ENCODE measurements at places on chromosomes 5 and 9.

DNA sequence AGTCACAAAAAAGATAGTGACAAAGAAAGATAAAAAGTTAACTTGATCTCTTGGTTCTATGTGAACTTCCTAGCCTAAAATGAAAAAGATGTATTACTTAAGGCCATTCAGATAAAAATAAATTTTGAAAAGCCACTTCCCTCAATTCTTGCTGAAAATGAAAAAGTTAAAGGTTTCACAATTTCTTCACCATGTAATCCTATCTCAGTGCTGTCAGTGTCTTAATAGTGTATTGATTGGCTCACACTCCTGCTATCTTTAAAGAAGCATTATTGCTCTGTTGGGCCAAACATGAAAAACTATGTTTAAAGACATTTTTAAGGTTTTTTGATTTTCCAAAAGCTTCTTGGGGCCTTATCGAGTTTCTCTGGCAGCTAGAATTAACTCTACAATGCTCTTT lies 18.1 kb upstream of the EGFLAM start:
- no peak for DNase-seq

DNA sequence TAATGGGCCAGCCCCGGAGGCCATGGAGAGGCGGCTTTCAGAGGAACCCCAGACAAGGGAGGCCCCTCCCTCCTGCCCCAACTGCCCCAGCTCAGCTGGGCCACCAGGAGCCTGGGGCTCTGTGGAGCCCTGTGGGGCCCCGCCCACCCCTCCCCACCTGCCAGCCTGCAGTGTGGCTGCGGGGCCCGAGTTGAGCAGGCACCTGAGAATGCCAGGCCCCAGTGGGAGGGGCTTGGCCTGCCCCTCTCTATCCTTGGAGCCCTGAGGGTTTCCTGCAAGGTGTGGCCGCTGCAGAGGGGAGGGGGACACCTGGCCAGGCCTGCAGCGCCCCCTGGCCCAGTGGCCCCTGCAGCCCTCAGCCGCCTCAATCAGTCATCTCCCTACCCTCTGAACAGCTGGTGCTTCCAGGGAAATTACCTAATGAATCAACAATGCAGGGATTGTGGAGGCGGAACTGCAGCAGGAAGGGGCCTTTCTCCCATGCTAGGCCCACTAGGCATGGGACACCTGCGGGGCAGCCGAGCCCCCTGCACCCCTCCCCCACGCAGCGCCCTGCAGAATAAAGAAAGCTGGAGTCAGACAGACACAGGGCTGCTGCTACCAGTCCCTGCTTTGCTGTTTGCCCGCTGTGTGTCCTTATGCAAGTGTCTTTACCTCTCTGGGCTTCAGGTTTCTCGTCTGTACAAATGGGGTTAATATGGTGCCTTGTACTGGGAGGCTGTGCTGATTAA lies 48.0 kb downstream of the LMX1B start:
- DNase-seq: no peak

DNA sequence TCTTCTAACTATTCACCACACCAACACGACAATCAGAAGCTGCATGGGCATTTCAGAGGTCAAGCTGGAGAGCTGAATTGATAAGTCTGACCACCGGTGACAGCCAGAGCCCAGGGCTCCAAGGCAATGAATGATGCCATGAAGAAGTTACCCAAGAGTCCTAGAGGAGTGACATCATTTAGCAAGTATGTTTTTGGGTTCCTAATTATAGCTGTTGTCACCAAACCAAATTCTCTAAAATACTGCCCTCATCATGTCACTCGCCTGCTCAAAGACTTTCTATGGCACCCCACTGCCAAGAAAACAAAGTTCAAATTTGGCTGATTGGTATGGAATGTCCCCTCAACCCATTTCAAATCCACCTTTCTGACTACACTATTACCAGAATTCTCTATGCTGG lies 235.1 kb downstream of the SPOCK1 start:
- DNase-seq: no peak

DNA sequence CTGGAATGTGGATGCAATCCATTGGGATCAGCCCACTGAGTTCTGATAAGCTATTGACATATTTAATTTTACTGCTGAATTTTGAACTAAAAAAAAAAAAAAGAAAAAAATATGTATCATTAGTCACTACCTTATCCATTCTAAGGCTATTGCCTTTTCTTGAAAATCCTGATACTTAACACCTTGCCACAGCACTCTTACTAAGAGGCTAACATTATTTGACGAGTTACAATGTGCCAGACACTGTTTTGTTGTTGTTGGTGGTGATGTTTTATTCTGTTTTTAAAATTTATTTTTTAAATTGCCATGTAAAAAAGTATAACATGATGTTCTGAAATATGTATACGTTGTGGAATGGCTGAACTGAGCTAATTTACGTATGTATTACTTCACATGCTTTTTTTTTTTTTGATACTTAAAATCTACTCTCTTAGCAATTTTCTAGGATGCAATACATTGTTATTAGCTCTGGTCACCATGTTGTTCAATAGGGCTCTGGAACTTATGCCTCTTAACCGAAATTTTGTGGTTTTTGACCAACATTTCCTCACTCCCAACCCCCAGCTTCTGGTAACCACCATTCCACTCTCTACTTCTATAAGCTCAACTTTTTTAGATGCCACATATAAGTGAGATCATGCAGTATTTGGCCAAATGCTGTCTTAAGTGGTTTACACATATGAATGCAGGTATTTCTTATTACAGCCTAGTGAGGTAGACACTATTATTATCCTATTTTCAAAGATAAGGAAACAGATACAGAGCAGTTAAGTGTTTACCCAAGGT lies 134.8 kb upstream of the PCA3 start:
- DNase-seq: no peak

DNA sequence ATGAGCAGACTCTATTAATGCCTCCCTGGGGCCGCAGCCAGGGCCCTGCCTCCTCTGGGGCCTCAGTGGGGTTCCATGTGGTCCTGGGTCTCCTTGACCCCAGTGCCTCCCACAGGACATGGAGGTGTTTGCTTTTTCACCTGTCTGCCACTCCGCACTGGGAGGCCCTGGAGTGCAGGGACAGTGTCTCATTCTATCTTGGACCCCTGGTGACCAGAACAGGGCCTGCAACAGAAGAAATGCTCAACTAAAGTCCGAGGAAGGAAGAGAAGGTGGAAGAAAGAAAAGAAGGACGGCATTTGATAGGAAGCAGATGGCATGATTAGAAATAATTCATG lies 243.2 kb downstream of the CDK5RAP2 start:
- no peak for DNase-seq

- no peak for DNase-seq
Measured at GRCh38 chr5:135986891-135987401, 32.2 kb upstream of the LECT2 start.

DNA sequence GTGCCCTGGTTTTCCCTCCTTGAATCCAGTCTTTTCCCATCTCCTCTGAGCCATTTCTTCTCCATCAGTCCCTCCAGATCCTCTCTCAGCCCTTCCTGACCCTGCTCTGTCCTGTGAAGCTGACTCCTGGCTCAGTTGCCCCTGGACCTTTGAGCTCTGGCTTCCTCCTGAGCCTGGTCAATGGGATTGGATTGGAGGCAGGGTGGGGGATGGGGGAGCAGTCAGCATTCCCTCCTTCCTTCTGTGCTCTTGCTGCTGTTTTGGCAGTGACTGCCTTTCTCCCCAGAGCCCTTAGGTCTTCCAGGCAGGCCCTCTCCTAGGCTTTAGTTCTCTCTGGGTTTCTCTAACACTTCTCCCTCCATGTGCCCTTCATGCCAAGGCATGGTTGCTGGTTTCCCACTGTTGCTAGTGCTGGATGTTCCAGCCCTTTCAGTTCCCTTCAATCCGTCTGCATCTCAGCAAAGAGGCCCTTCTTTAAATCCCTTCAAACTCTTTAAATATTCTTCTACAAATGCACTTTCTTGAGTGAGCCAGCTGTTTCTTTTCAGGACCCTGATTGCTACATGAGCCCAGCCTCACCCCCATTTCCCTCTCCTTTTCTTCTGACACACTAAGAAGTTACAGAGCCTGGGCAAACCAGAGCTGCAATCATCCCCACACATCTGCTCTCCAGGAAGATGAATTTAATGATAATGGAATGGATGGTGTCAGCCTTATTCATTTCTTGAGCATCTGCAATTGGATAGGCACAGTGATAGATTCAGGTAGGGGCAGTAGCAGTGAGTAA lies 2.2 kb downstream of the TNFSF15 start:
- DNase-seq: no peak

- DNase-seq: peak; percentile 24
Measured at GRCh38 chr9:1018121-1018520, 32.0 kb upstream of the DMRT2 start.

GRCh38 chr5:140367256-140368013 lies 7.4 kb downstream of the SLC4A9 start:
- DNase-seq: no peak

GRCh38 chr5:82306151-82306550 lies 28.0 kb upstream of the RPS23 start:
- no peak for DNase-seq

DNA sequence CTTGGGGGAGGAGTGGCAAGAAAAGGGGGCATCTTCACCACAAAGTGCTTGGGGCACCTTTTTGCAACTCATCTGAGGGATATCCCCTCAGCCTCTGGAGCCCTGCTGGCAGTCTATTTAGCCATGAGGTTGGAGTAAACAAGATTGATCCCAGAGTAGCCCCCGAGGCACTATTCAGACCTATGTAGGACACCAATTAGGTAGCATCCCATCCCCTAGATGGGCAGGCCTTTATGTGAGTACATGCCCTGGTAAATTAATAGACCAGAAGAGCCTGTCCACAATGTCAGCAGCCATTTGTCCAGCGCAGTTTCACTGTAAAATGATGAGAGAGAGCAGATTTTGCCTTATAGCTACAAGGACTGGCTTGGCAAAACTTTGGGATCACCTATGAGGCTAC lies 221.4 kb downstream of the DRD1 start:
- no peak for DNase-seq

DNA sequence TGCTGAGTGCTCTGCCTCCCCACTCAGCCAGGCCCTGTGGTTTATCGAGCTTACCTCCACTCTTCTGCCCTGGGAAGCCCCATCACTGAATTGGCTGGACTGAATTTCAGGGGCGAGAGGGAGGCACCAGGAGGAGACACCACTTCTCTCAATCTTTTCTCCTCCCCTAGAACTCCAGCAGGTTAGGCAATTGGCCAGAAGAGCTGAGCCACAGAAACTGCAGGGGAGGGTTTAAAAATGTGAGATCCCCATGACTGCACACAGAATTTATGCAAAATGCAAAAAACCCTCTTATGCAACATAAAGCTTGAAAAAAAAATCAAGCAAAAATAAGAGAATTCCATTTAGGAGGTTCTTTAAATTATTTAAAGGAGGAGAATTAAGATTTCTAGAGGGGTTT lies 29.9 kb downstream of the TUT7 start:
- no peak for DNase-seq

- DNase-seq: no peak
Measured at GRCh38 chr5:96144289-96144688, 182.6 kb upstream of the ELL2 start.

GRCh38 chr5:118441956-118442355 lies 546.4 kb downstream of the DTWD2 start:
- DNase-seq: no peak

GRCh38 chr9:9855177-9856078 lies 757.4 kb downstream of the PTPRD start:
- DNase-seq: no peak

- DNase-seq: no peak
Measured at GRCh38 chr5:52751137-52751536, 36.6 kb upstream of the ITGA1 start.

- DNase-seq: no peak
Measured at GRCh38 chr5:148208226-148208625, 5.4 kb downstream of the SPINK6 start.

DNA sequence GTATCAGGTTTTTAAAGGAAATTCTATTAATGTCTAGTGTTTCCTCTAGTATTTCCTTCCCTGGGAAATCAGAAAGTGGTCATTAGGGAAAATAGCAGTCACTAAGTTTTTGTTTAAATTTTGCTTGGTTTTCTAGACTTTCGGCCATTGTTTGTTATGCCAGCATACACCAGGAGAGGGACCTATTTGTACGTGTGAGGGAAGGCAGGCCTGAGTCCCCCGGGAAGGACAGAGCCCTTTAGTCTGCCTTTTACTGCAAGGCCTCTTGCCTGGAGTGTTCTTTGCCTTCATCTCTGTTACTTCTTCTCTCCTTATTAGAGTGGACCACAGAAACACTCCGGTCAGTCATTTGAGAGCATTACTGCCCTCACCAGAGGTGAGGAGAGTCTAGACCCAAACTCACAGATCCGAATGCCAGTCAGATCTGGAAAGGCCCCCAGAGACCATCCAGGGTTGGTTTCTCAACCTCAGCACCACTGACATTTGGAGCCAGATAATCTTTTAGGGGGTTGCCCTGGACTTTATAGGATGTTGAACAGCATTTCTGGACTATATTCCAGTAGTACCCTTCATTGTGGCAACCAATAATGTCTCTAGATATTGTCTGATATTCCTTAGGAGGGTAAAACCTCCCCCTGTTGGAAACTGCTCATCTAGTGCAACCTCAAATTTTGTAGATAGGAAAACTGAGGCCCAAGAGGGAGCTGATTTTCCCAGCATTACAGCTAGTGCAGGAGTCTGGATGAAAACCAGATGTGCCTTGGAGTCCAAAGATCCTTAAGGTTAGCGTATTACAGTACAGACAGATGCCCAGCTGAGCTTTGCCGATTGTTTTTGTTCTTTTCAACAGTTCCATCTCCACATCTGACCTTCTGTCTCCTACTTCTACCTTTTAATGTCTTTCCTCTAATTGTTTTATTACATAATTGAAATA lies 93.0 kb upstream of the NIPAL4 start:
- no peak for DNase-seq

GRCh38 chr9:114077162-114077837 lies 800 bp downstream of the AMBP start:
- no peak for DNase-seq

DNA sequence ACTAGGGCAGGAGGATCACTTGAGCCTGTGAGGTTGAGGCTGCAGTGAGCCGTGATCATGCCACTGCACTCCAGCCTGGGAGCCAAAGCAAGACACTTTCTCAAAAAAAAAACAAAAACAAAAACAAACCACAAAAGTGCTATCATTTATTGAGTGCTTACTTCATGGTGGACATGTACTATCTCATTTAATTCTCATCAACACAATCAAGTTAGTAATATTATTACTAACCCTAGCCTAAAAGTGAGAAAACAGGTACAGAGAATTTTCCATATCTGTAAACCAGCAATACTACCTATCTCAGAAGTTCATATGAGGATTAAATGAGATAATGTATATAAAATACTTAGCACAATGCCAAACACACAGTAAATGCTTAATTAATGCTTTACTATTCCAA lies 85.8 kb downstream of the MAPKAP1 start:
- no peak for DNase-seq

GRCh38 chr5:173175523-173175922 lies 31.2 kb downstream of the BNIP1 start:
- no peak for DNase-seq

DNA sequence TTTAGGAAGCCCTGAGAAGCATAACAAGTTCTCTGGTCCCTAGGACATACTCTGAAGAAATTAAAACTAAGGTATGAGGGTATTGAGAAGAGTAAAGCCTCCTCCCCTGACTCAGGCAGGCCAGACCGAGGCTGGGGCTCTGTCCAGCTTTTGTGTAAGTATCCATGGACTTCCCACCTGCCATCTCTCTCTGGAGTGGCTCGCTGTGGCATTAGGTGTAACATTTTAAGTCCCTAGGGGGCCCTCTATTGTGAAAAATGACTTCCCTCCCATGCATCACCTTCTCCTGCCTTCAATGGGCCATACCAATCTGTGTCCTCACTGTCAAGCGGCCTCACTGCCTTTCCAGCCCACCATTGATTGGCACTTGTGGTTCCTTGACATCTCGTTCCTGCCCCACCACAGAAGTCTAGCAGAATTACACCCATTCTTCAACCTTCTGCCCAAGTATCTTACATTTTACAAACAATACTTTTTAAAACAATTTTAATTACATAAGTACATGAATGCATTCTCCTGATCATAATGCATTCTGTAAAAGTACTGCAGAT lies 205.5 kb downstream of the SLIT3 start:
- no peak for DNase-seq
